ENCODE measurements at places on chromosomes 5 and 9. TPM values are rescaled to one million over a fixed set of nuclear protein-coding genes. Genes with fewer than 3 reads are reported as not detected.

The FAM163B gene
- 1.2 TPM for total RNA-seq

The NREP gene
- total RNA-seq = 193 TPM

The IFNB1 gene
- total RNA-seq = not detected

The SLC1A1 gene
- total RNA-seq = 6.0 TPM

The HMCN2 gene
- total RNA-seq = under 0.01 TPM

The ZNF366 gene
- total RNA-seq = not detected

The KIAA0825 gene
- total RNA-seq = 1.5 TPM

The PCDHA9 gene
- not detected for total RNA-seq

The TBC1D13 gene
- 6.4 TPM for total RNA-seq

The PCDHA1 gene
- not detected for total RNA-seq

The HTR1A gene
- not detected for total RNA-seq

The HRH2 gene
- 4.4 TPM for total RNA-seq

The ZMYND19 gene
- total RNA-seq = 16.3 TPM

The PCDHGB6 gene
- 0.84 TPM for total RNA-seq

The AIF1L gene
- total RNA-seq = 0.72 TPM

The NRG2 gene
- total RNA-seq = 1.9 TPM

The MARVELD2 gene
- 2.5 TPM for total RNA-seq

The KIF12 gene
- total RNA-seq = 0.36 TPM

The PCDHB6 gene
- 0.20 TPM for total RNA-seq

Measured in RPMI7951 (cell line).